ENCODE measurements at places on chromosomes 1 and 21.

DNA sequence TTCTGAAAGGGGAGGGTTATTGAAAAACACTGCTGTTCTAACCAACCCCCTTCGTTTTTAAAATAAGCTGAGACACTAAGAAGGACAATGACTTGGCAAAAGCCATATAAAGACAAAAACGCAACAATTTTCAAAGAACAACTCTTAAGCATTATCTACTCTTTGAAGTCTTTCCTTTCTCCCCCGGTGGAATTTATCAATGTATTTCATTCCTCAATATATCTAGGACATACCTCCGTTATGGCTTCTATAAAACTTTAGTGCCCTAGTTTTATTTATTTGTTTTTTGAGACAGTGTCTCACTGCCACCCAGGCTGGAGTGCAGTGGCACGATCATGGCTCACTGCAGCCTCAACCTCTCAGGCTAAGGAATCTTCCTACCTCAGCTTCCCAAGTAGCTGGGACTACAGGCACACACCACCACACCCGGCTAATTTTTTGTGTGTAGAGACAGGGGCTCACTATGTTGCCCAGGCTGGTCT, 3.2 kb downstream of the NRDC start:
- no peak for DNase-seq

DNA sequence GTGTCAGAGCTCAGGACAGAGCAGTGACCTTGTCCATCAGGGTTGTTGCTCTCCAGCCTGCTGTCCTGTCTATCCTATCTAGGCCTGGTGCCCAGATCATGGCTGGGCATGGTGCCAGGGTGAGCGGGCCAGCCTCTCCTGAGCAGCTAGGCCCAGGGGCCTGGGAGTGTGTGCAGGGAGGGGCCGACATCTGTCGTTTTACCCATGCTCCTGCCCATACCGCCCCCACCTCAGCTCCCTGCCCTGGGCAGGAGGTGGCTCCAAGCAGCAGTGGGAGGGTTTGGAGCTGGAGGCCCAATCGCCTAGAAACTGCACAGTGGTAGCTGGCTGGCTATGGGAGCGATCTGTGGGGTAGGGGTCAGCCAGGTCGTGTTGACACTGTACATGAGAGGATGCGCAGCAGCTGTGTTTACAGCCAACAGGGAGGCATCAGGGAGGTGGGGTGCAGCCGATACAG, 6.5 kb downstream of the INSRR start:
- DNase-seq = no peak

DNA sequence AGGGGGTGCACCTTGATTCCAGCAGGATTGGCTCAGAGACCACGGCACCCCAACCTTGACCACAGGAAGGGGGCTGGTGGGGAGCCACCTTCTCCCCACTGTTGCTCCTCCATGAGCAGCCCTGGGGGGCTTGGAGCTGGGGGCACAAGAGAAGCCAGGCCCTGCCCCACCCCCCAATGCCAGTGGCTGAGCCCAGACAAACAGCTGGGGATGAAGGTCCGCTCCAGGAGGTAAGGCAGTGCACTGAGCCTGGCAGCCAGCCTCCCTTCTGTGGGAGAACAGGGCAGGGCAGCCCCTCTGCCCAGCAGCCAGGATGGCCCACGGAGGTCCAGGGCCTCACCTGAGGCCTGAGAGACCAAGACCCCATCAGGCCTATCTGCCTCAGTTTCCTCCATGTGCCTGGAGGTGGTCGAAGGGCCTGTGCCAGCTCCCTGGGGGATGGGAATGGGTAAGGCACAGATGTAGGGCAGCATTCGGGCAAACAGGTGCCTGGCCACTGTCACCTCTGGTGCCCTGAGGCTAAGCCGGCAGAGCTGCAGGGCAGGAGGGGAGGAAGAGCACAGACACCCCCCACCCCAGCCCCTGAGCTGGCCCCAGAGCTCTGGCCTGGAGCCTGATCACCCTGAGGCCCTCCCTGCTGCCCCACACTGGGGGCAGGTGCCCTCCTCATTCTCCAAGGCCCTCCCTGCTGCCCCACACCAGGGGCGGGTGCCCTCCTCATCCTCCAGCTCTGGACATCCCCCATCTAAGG, 7.1 kb downstream of the ITGB2 start:
- no peak for DNase-seq

DNA sequence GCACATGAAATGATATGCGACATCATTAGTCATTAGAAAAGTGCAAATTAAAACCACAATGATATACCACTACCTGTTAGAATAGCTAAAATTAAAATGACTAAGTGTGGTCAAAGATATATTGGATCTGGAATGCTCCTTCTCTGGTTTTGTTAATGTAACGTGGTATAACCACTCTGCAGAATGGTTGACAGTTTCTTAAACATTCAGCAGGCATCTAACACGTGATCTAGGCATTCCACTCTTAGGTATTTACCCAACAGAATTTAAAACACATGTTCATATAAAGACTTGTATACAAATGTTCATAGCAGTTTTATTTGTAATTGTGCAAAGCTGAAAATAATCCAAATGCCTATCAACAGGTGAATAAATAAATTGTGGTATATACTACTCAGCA, 165.0 kb upstream of the PLXNA2 start:
- DNase-seq = no peak

DNA sequence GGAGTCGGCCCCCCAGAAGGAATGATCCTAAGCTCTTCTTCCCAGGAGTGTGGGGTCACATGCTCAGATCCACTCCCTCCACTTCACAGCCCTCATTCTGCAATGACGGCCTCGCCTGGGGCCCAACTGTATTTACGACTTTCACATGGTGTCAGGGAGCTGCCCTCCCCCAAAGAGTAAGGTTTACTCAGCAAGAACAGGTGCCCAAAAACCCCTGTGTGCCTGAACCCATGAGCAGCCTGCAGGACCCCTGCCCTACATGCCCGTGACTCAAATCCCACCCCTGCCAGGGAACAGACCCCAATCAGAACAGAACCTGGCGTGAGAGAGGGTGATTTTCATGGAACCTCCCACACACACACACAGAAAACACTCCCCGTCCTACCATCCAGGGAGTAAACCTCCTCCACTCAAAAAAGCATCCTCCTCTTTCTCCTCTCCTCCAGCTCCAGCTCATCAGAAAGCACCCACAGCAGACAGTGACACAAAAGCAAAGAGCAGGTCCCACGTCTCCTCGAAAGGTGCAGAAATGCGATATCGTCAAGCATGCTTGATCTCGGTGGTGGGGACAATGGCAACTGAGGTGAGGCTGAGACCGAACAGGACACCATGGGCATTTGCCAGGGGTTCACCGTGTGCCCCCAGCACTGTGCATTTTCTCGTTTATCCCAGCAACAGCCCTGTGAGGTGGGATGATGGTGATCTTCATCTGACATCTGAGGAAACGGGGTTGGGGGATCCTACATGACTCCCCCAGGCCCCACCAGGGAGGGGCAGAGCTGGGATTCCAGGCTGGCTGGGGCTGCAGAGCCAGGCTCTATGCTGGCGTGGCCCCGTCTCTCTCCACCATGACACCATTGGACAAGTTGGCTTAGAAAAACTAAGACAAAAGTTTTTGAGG, 397.9 kb downstream of the NPHP4 start:
- no peak for DNase-seq

DNA sequence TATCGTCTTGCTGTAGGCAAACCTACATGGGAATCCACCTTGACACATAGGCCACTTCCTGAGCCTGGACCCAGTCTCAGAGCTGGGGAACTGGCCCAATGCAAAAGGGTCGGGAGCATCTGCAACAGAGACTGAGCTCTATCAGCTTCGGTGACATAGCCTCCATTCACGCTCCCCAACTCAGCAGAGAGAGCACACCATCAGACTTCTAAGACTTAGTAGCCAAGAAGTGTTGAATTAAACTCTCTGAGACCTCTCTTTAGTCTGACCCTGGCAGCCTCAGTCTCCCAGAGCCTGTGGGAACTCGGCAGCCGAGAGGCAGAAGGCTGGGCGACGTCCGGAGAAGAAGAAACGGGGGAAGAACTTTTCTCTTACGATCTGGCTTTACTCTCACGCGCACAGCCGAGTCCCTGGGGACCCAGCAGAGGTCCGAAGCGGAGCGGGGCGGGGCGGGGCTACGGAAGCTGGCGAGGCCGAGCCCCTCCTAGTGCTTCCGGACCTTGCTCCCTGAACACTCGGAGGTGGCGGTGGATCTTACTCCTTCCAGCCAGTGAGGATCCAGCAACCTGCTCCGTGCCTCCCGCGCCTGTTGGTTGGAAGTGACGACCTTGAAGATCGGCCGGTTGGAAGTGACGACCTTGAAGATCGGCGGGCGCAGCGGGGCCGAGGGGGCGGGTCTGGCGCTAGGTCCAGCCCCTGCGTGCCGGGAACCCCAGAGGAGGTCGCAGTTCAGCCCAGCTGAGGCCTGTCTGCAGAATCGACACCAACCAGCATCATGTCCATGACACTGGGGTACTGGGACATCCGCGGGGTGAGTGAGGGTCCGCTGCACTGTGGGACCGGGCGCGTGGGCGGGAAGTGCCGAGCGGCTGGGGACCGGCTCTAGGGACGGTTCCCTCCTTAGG, at the start of gene GSTM4:
TSS of gene GSTM4 (plus strand) at position 485 of the 905 bp plus-strand sequence. CDS start at position 776, 291 bp downstream.
- peak; percentile 90 for DNase-seq

GRCh38 chr1:34705077-34705476, 49.8 kb upstream of the GJB5 start:
- DNase-seq = no peak

GRCh38 chr1:50423670-50424000, 392 bp upstream of the DMRTA2 start:
- DNase-seq = peak; percentile 33

DNA sequence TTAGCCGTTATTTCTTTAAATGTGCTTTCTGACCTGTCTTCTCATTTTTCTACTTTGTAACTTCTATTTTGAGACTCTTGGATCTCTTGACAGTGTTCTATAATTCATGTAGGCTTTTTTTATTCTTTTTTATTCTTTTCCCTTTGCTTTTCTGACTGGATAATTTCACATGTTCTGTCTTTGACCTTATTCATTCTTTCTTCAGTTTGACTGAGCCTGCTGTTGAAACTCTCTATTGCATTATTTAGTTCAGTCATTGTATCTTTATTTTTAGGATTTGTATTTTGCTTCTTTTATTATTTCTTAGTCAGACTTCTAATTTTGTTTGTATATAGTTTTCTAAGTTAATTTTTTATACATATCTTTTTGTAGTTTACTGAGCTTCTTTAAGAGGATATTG, 66.1 kb downstream of the DNAH14 start:
- DNase-seq = no peak

DNA sequence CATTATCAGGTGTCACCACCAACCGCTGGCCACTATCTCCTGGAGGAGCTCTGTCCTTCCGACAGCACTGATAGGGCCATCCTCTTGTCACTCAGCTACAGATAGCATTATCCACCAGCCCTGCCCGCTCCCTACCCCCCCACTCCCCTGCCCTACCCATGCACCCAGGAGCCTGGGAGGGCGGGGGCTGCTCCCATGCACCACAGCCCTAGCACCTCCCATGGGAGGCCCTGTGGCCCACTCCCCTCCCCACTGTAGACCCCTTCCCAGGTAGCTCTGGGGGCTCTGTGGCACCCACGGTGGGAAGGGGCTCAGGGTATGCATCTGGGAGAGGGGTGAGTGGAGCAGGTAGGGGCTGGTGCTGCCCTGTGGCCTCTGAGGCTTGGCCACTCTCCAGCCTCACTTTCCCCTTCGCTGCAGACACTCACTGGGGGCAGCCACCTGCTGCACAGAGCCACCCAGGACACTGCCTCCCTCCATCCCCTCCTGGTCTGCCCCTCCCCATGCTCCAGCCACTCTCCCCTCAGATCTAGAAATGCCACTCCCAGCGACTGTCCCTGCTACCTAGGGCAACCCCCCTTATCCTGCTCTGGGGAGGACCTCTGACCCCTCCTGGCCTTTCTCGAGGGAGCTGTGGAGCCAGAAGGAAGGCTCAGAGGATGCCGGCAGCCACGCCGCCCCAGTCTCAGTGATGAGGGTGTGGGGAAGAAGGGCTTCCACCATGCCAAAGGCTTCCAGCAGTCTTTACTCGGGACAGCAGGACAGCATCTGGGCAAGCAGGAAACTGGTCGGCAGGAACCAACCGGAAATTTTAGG, 58.5 kb downstream of the WNT9A start:
- DNase-seq = no peak

All from suppressor macrophage treated with lipopolysaccharide for 1 hour (primary cell).